ENCODE measurements at places on chromosomes 6 and 20. TPM values are rescaled to one million over a fixed set of nuclear protein-coding genes. Genes with fewer than 3 reads are reported as not detected.

DNA sequence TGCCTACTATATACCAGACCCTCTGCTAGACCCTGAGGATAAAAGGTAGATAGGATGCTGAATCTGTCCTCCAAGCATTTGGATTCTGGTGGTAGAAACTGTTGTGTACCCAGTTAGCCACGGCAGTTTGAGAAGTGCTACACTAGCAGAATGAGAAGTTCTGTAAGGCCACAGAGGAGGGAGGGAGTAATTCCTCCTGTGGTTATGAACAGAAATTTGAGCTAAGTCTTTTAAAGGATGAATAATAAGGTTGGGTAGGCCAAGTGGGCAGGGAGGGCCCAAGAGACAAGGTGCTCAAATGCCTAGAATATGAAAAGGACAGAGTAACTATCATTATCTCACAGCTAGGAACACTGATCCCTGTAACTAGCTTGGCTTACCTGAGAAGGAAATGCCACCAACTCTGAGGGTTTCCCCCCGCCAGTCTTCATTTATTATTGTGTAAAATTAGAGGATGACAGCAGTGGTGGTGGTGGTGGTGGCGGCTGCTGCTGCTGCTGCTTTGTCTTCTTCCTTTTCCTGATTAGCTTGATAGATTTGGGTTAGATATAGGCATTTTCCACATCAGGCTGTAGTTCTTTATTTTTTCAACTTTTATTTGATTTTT, 243.3 kb downstream of the PRL start:
- no peak overlapping the region for H3K27ac ChIP-seq
- H3K4me1 ChIP-seq, result no peaks in the 10 kb centered on the region
- no peak overlapping the region for H3K4me3 ChIP-seq

DNA sequence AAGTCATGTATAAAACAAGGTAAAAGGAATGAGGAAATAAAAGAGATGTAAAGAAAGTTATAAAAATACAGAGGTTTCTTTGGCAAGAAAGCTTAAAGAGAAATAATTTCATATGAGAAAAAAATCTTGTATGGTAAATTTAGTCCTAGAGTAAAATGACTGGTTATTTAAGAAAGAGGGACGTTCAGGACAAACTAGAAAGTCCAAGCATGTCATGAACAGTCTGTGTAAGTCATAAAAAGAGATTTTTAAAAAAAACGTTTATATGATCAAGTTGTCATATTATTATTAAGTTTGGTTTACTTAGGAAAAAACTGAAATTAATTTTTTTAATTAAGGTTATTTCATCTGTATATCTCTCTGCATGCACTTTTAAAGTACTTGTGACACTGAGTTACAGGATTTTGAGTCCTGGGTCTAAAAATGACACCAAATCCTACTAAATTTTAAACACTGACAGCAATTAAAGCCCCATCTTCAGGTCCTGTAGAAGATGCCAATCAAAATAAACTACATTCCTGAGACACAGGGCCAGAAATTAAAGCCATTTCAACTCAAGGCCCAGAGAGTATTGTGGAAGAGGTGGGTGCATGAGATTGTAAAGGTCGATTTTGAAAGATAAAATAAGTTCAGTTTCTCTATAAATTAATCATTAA, 62.4 kb downstream of the AGPAT4 start:
- no peak overlapping the region for H3K27ac ChIP-seq
- no peaks in the 10 kb centered on the region for H3K27me3 ChIP-seq
- no peak overlapping the region for H3K4me3 ChIP-seq
- no peaks in the 10 kb centered on the region for H3K36me3 ChIP-seq

- H3K27ac ChIP-seq, result no peak overlapping the region
- H3K36me3 ChIP-seq, result peaks cover 59% of the 10 kb centered on the region
- no peaks in the 10 kb centered on the region for H3K27me3 ChIP-seq
- no peak for DNase-seq
- no peak overlapping the region for H3K4me3 ChIP-seq
- no peaks in the 10 kb centered on the region for H3K4me1 ChIP-seq
Measured at GRCh38 chr20:58268936-58269619, 40.4 kb upstream of the RAB22A start.

DNA sequence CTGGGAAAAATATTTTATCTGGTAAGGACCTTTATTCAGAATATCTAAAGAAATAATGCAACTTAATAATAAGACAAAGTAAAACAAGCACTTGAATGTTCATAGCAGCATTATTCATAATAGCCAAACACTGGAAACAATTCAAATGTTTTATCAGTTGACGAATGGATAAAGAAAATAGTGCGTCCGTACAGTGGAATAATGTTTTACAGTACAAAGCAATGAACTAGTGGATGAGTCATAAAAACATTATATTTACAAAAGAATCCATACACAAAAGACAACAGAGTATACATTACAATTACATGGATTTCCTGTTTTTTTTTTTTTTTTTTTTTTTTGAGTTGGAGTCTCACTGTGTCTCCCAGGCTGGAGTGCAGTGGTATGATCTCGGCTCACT, 12.7 kb downstream of the SMAP1 start:
- no peak overlapping the region for H3K4me3 ChIP-seq
- H3K27ac ChIP-seq, result no peak overlapping the region
- H3K36me3 ChIP-seq, result no peaks in the 10 kb centered on the region
- H3K4me1 ChIP-seq, result peaks cover 27% of the 10 kb centered on the region
- DNase-seq, result no peak
- H3K27me3 ChIP-seq, result no peaks in the 10 kb centered on the region

DNA sequence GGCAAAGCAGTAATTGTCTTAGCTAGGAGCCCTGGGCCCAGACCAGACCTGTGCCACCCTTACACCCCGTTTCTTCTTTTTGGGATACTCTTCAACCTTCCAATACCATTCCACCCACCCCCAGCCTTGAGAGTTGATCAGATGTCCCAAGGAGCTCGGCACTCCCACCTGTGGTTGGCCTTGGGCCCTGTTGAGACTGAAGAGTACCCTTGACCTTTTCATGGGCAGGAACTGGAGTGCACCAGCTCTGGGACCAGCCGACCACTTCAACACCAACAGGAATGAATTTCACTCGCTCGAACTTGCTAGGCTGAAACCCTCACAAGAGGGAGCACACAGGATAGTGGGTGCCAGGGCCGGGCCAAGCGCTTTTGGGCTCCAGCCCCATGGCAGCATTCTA, 273.6 kb downstream of the PHACTR1 start:
- H3K4me3 ChIP-seq, result no peak overlapping the region
- no peak for DNase-seq
- H3K27ac ChIP-seq, result no peak overlapping the region
- H3K27me3 ChIP-seq, result no peaks in the 10 kb centered on the region
- H3K36me3 ChIP-seq, result no peaks in the 10 kb centered on the region
- H3K4me1 ChIP-seq, result no peaks in the 10 kb centered on the region

DNA sequence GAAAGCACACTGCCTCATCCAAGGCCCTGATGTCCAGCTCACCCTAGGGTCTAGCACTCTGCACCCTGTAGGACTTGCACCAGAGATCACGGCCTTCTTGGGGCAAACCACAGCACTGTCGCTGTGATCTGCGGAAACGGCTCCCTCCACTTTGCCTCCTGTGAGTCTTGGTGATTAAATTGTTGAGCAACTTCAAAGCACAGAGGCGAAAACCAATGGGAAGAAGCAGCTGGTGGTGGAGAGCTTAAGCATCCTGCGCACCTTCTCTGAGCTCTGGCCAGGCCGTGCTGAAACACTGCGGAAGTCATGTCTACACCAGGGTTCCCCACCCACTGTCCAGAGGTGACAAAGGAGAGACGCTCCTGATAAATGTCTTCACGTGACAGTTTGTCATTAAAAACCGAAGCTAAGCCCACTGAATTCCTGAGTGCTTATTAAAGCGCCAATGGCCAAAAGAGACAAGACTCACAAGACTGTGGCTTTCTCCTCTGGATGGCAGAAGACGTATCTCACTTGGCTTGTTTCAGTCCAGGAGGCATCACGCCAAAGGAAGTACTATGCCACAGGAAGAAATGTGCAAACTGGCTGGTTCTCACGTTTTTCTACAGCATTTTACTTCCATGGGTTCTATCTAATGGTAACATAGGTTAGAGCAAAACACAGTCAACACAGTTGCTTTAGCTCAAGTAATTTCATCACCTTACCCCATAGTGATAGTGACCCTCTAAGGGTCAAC, 3.1 kb downstream of the RAMACL start:
- peaks cover 13% of the 10 kb centered on the region for H3K4me1 ChIP-seq
- no peaks in the 10 kb centered on the region for H3K36me3 ChIP-seq
- no peaks in the 10 kb centered on the region for H3K27me3 ChIP-seq
- H3K4me3 ChIP-seq, result no peak overlapping the region

GRCh38 chr20:63134201-63134612, 81.7 kb downstream of the YTHDF1 start:
- H3K27ac ChIP-seq, result no peak overlapping the region
- no peaks in the 10 kb centered on the region for H3K36me3 ChIP-seq
- no peak for DNase-seq

The LGSN gene
- not detected for total RNA-seq

The CCNC gene
- total RNA-seq, result 15.2 TPM

The PAK1IP1 gene
- total RNA-seq, result 17.2 TPM

Measured in psoas muscle (tissue), 8 donors.